ENCODE measurements at places on chromosomes 6 and 20.

DNA sequence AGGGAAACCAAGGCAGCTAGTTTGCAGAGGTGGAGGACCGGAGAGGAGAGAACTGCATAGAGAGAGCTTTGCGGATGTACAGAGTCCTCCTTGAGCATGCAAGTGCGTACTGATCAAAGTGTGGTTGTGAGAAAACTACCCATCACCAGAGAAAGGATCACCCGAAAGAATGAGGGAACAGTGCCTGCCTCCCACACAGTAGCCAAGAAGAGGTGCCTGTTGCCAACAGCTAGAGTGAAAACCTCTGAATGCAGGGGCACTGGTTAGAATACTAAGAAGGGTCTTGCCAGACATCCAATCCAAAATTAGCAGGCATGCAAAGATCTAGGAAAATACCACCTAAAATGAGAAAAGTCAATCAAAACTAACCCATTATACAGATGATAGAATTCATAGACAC is 166.6 kb upstream of the AKAP12 start:
- DNase-seq, result no peak

DNA sequence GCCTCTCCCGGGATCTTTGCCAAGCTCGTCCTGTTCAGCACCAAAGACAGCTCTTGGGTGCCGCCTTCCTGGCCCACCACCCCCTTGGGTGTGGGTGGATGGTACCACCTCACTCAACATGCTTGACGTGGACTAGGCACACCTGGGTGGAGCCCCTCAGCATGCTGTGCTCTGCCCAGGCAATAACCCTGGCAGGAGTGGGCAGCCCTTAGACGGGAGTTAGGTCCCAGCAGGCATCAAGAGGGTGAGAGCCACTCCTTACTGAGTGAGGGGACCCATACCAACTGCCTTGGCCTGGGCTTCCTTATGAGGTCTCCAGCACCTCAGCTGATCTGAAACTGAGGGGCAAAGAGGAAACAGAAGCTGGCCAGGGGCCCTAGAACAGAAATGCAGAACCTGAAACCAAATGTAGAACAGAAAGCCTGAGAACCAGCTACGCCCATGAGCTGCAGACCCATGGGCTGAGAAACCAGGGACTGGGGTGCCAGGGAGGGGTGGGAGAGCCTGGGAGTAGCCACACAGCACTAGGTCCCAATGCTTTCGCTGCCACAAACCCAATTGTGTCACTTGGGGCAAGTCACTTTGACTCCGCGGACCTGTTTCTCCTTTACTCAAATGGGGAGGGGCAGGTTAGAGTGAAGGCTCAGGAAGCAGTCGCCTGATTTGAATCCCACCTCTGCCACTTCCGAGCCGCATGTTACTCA is 2.0 kb downstream of the FGD2 start:
- no peak for DNase-seq

DNA sequence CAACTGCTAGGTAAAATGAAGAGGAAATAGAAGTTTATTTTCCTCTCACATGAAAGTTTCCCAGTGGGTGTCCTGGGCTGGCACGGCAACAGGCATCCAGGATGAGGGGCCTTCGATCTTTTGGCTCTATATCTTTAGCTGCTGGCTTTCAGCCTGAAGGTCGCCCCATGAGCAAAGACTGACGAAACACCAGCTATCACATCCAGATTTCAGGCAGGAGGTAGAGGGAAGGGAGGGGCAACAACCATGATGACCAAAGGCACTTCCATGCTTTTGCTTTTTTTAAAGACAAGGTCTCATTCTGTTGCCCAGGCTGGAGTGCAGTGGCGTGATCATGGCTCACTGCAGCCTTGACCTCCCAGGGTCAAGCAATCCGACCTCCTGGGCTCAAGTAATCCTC is 387.9 kb downstream of the RNGTT start:
- no peak for DNase-seq

DNA sequence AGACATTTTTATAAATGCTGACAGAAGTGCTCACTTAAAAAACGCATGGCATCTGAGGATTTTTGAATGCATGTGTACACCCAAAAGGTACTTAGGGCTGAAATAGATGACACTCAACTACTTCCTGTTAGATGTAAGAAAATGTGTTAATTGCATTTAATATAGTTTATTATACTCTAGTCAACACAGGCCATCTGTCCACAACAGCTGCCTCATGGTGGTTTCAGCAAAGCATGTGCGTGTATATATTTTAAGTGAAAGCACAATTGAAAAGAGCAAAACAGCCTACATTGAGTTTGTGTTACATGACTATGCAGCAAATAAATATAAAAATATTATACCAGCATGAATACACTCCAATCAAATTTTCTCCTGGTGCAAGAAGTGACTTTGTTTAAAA is 1233.0 kb upstream of the EYS start:
- no peak for DNase-seq

DNA sequence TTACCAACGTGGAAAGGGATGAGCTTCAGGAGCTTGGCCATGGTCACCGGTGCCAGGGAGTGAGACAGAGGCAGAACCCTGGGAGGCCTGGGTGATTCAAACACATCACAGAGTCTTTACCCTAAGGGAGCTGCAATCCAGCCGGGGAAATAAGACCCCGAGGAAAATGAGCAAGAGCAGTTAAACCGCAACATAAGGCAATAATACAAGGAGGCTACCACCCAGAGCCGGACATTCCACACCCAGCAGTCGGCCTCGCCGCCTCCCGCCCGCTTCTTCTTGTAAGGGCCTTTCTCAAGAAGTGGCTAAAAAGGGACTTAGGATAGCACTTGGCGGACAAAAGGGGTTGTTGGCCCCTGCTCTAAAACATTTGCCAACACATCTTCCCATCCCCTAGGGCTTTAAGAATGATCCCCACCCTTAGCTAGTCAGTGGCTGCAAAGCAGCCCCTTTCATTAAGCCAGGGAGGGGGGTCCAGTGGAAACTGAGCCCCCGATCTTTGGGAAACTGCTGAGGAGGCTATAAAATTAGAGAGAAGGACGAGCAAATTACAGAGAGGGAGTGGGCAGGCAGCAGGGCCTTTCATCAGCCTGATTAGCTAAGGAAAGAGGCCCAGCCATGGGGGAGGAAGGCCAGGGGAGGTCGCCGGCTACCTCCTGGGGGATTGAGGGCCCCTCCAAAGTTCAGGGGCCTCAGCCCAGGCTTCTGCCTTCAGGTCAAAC is 34.3 kb downstream of the SNX5 start:
- DNase-seq, result no peak

DNA sequence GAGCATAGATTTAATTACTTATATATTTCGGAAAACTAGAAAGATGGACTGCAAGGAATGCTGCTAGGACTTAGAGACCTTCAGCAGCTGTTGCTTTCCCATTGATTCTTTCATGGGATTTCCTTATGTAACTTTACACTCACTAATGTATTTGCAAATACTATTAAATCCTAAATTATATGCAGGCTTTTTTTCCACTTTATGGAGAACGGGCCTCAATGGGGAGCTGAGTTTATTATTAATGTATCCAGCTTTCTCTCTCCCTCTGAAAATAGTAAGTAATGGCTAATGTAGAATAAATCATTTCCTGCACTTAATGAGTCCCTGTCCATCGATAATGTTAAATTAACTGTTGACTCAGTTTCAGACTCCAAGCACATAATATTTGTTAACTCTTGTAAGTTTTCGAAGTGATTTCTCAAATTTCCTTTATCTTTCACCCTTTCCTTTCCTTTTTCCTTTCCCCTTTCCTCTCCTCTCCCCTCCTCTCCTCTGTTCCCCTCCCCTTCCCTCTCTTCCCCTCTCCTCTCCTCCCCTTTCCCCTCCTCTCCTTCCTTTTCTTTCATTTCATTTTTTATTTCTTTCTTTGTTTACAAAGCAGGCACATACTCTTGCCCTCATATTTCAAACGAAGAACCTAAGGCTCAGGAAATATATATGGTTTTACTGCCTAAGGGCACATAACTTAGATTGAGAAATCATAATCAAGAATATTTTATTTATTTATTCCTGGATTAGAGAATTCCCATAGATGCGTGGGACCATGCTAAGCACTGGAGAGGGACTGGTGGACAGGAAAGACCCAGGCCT is 503.6 kb downstream of the MMUT start:
- DNase-seq, result no peak

- DNase-seq, result no peak
Measured at GRCh38 chr6:26232940-26233648, 131.9 kb upstream of the BTN3A2 start.

- DNase-seq, result no peak
Measured at GRCh38 chr6:56689663-56690062, 47.0 kb upstream of the DST start.

DNA sequence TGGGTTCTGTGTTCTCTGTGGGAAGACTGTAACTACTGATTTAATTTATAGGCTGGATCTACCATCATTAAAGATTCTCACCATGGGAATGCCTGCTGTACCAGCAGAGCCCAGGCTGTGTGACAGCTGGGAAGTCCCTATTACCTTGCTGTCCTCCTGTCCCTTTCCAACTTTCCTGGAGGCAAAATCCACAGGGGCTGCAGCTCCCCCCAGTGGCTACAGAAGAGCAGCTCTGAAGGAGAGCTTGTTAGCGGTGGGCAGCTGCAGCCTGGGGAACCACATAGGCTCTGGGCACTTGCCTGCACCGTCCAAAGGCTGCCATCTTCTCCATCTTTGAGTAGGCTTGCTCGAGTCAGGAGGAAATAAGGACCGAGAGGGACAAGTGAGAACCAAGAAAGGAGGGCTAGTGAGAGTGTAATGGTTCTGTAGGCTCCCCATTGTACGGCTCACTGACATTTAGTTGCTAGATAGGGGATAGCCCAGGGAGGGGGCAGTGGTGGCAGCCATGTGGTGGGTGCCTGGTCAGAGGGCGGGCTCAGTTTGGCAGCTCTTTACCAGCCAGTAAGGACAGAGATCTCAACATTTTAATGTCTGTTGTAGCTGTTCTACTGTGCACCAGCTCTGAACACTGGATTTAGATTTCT is 155.1 kb upstream of the MLIP start:
- no peak for DNase-seq

DNA sequence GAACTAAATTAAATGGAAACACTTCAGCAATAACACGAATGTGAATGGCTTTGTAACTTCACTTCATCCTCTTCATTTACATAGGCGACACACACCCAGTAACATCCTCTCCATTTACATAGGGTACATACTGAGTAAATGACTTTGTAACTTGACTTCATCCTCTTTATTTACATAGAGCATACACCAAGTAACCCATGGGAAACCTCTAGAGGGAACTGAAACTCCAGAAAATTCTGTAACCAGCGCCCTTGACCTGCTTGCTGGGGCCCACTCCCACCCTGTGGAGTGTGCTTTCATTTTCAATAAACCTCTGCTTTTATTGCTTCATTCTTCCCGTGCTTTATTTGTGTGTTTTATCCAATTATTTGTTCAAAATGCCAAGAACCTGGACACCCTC is 81.6 kb upstream of the OPRM1 start:
- no peak for DNase-seq

DNA sequence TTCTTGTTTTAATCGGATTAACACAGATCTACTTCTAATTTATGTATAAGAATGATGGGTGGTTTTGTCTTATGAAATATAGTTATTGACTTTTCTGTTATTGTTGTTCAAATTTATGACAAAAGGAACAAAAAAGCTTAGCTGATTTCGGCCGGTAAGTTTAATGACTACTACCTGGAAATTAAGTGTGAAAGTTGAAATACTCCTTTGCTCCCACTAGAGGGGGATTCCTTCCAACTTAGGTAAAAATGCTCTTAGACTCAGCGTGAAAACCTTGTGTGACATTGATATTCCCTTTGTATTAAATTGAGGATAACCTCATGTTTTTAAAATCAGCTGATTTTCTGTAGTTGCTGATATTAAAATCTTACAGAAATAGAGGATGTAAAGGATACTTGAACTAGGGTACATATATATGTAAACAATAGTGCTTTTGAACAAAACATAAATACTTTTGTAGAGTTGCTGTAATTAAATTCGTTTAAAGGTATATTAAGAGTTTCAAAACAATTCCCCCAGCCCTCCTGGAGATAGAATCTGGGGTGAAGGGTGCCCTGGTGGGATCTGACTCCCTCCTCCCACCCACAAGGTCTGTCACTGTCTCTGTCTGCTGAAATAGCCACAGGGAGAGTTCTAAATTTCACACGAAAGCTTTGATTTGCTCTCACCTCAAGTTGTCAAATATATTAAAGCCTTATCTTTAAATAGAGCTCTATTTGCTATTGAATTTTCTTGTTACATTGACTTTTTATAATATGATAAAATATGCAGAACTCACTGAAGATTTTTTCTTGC is 257.5 kb downstream of the ARID1B start:
- no peak for DNase-seq

DNA sequence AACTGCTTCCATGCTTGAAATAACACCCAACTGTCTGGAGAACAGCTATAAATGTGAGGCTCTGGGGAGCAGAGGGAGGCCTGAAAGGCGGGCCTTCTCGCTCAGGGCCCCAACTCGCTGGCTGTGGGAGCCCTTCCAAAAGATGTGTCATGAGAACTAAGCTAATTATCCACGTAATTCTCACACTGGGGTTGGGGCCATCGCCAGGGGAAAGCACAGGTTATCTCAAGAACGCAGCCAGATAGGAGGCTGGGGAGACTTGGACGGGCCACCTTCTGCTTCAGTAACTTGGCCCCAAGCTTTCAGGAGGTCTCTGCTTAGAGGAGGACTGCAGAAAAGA is 1.6 kb downstream of the PXDC1 start:
- DNase-seq, result no peak

DNA sequence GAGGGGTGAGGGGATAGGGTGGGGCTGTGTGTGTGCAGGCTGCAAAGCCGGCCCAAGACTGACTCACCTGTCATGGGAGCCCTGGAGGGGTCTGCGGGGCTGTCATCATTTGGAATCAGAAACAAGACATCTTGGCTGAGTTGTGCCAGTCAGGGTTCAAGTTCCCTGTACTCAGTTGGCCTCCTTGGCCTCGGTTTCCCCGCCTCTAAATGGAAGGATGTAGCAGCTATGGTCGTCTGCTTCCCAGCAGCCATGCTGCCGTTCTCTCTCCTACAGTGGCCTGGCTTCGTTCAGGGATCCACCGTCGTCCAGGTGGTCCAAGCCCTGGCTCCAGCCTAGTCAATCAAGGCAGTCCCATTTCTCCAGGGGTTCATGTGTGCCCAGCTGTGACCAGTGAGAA is 83.6 kb upstream of the PMEPA1 start:
- no peak for DNase-seq

- DNase-seq, result no peak
Measured at GRCh38 chr6:150732765-150733539, 132.6 kb upstream of the MTHFD1L start.
